Mesenteric fat pad (tissue), 1 donor: ENCODE measurements at places on chromosomes 13 and 19.

DNA sequence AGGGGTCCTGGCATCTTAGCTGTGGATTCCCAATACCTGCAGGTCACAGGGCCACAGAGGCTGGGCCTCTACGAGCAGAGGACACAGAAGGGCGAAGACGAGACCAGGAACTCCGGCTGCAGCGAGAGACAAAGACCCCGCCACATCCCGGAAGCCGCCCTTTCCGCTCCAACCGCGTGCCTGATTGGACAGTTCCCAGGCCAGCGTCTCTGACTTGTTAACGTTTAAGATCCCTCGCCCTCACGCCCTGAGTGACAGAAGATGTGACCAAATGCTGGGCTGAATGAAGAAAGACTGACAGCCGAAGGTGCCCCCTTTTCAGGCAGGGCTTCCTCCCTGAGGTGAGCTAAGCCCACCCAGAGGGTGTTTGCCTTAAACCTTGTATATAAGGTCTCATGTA lies at the start of gene ZNF98:
Gene ZNF98 (minus strand): TSS at position 136 of the 400 bp plus-strand sequence. CDS start 122 bp downstream, at position 14.
- no peak for DNase-seq

DNA sequence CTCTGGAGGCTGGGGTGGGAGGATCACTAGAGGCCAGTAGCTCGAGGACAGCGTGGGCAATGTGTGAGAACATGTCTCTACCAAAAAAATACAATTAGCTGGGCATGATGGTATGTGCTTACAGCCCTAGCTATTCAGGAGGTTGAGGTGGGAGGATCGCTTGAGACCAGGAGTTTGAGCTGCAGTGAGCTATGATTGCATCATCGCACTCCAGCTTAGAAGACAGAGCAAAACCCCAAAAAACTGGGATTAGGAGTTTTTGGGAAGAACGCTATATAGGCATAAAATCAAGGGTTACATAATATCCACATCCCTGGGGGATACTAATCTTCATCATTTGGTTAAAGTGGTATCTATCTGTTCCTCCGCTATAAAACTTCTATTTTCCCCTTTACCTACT lies 155.5 kb downstream of the CACNA1A start:
- no peak for DNase-seq

DNA sequence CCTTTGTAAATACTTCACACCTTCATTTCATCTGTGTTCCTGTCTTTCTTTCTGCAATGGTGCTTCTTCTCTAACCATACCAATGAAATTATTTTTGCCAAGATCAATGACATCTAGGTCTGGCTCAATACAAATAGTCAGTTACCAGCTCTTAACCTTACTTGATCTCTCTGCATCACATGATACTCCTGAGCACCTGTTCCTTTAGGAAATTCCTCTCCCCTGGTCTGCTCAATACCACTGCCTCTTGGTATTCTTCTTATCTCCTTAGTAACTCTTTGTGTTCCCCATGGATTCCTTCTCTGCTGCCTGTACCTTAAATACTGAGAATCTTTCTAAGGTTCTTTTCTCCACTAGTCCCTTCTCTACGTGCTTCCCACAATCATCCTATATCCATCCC lies 25.9 kb downstream of the SOHLH2 start:
- no peak for DNase-seq

DNA sequence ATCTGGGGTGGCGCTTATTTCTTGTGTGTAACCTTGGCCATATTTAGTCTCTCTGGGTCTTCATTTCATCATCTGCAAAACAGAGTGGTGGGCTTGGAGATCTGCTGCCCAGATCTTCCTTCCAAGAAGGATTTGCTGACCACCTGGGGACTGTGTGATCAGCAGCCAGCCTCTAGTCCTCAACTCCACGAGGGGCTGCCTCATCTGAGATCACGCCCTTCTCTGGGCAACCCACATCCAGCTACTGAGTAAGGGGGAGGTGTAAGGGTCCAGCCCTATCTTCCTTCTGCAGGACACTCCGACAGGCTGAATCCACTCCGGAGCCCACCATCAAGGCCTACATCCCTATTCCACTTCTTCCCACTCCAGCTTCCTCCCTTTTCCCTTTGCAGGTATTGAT lies 57.9 kb downstream of the CHST8 start:
- no peak for DNase-seq

DNA sequence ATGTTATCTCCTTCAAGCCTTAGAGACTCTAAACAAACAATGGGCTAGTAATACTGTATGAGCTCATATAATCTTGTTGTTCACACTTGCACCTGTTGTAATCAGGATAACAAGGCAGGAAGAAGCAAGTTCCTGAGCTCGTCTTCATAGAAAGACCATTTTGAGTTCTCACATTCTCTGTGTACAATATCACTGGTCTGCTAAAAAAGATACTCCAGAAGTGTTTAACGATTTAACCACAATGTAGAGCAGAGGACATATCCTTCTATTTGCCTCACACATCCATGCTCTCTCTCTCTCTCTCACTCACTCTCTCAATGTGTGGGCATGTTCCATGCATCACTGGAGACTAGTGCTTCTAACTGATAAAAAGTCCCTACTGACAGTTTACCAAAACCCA lies 122.9 kb downstream of the MIPEP start:
- no peak for DNase-seq

- DNase-seq, result no peak
Measured at GRCh38 chr19:46428239-46429135, at the start of gene PNMA8C. TSS of gene PNMA8C (minus strand) at chr19:46428936. CDS start at chr19:46428359, 577 bp downstream.

DNA sequence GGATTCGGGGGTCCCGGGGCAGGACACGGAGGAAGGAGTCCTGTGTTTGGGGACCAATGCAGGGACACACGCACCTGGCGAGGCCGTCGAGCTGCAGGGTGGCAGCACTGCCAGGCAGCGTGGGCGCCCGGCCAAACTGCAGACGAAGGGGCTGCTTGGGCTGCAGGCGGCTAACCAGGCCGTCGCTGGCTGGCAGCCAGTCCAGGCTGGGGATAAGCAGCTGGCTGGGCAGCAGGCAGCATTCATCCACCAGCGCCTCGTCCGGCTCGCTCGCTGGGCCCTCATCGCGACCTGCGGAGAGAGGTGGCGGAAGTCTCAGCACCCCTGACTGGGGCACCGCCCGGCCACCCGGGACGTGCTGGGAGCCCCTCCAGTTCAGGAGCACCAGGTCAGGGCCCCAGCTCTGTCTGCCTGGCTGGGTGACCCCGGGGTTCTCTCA lies 11.5 kb downstream of the CFD start:
- DNase-seq, result no peak

GRCh38 chr19:18542941-18543813 lies at the start of gene FKBP8:
TSS of gene FKBP8 (minus strand) at chr19:18543573. CDS start at chr19:18541970, 1,603 bp downstream.
- peak; percentile 98 for DNase-seq

GRCh38 chr19:18208098-18208951 lies 4.5 kb upstream of the RAB3A start:
- DNase-seq, result no peak

DNA sequence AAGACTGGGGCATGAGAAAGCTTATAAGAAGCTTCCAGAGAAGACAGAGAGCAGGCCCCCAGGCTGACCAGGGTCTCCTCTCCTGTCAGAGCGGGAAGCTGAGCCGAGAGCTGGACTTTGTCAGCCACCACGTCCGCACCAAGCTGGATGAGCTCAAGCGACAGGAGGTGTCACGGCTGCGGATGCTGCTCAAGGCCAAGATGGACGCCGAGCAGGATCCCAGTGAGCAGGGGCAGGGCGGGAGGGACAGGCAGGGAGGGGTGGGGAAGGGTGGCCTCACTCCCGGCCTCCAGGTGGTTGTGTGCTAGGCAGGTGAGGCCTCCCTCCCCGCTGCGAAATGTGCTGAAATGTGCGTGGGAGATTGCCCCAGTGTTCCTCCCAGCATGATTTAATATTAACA lies 5.6 kb downstream of the NUCB1 start:
- no peak for DNase-seq

DNA sequence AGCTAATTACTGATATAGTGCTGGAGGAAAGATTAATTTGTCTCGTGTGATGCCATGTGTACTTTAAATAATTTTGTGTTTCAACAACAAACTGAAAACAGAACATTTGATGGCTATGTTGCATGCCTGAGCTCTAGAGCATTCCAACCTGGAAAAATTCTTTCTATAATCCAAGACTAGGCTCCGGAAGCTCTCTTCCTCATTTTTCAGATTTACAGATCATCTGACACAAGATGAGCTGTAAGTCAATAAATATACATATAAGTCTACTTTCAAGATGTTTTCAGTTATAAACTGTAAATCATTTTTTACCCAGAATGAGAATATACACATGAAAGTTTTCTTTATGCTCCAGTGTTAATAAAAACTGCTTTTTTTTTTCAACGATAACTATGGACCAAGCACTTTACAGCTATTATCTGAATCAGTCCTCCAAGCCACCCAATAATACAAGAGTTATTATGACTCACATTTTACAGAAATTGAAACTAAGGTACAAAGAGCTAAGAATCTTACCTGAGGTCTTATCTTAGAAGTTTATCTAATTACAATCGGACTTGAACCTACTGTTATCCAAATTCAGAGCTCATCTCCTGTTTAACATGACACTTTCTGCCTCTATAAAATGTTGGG lies 6.4 kb upstream of the FOXO1 start:
- no peak for DNase-seq

GRCh38 chr19:10305139-10305806 lies 4.3 kb downstream of the ZGLP1 start:
- no peak for DNase-seq

DNA sequence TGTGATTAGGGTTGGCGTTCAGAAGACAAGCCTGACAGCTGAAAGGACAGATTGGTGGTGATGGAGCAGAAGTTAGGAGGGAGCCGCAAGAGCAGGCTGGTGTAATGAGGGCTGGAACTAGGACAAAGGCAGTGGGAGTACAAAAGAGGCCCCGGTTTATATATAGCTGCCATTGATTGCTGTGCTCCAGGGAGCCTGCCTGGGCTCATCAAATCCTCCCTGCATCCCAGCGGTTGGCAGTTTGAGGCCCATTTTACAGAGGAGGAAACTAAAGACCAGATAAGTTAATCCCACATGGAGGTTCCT lies 123.7 kb downstream of the CACNA1A start:
- no peak for DNase-seq

DNA sequence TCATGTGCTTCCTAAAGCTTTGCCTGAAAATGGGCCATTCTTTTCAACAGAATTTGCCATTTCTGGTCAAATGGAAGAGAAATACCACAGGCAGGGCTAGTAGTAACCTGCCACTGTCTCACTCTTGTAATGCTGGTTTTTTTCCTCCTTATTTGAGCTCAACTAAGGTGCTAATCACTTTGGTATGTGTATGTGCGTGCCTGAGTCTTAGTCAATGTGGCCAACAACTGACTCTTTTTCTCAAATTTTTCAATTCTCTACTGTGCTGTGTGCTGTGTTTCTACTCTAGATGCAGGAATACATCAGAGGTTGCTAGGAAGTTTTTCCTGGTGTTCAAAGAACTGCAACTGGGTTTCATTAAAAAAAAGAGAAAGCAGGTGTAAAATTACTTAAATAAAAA lies 870.2 kb downstream of the EFNB2 start:
- no peak for DNase-seq

- DNase-seq, result no peak
Measured at GRCh38 chr13:39866722-39867121, 211.3 kb downstream of the COG6 start.

DNA sequence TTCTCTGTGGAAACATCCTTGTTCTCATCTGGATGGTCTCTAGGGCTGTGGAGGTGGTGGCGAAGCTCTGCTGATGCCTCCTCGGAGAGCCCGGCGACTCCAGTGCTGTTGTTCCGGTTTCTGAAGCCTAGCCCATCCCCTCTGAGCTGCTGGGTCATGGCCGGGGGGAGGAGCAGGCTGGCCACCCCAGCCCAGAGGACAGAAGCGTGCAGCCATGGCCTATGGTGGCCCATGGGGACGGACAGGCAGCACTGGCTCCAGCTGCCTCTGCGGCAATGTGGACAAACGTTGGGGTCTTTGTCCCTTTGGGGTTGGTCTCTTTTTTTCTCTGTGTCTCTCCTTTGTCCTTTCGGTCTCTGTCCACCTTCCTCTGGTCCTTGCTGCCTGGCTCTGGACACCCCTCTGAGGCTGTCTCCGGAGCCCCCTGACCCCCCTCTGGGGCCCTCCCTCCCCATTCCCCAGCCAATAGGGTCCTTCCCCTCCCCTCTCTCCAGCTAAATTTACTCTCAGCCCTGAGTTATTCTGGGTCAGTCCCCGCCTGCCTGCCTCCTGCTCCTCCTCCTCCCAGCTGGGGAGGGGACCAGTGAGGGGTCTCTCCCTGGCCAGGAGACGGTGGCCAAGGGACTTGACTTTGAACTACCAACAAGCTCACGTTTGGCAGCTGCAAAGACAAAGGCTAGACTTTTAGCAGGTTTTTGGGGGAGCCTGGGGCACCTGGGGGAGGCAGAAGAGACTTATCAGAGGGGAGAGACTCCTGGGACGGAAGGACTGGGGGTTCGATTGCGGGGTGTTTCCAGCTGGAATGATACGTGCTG lies at the start of gene HRC:
Gene HRC (minus strand): TSS at position 392 of the 815 bp plus-strand sequence. CDS start 159 bp downstream, at position 233.
- no peak for DNase-seq

- DNase-seq, result no peak
Measured at GRCh38 chr13:77874406-77874805, 44.2 kb downstream of the EDNRB start.

GRCh38 chr13:36337938-36338641 lies 8.1 kb downstream of the SPART start:
- no peak for DNase-seq

GRCh38 chr19:6214881-6215541 lies 64.8 kb downstream of the MLLT1 start:
- DNase-seq, result no peak

GRCh38 chr19:43474986-43475705 lies 9.7 kb upstream of the LYPD3 start:
- DNase-seq, result peak; percentile 98

GRCh38 chr13:26412936-26413716 lies 144.4 kb upstream of the WASF3 start:
- DNase-seq, result no peak

- DNase-seq, result no peak
Measured at GRCh38 chr13:78323040-78323439, 280.3 kb downstream of the POU4F1 start.

DNA sequence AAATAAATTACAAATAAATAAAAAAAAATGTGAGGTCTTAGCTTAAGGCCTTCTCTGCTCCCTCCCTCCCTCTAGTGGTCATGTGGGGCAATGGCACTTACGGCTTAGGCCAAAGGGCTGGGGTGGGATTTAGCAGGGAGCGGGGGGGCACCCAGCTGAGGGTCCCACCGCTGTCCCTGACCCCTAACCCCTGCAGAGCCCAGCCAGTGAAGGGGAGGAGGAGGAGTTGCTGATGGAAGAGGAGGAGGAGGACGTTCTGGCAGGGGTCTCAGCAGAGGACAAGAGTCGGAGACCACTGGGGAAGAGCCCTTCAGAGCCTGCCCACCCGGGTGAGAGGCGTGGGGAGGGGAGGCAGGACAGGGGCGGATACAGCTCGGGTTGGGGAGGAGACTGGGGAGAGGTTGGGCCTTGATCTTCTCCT lies 9.3 kb downstream of the MPND start:
- no peak for DNase-seq

- DNase-seq, result no peak
Measured at GRCh38 chr19:21585281-21585890, 80.0 kb downstream of the ZNF429 start.

- no peak for DNase-seq
Measured at GRCh38 chr13:77544758-77545338, 9.3 kb downstream of the SCEL start.

DNA sequence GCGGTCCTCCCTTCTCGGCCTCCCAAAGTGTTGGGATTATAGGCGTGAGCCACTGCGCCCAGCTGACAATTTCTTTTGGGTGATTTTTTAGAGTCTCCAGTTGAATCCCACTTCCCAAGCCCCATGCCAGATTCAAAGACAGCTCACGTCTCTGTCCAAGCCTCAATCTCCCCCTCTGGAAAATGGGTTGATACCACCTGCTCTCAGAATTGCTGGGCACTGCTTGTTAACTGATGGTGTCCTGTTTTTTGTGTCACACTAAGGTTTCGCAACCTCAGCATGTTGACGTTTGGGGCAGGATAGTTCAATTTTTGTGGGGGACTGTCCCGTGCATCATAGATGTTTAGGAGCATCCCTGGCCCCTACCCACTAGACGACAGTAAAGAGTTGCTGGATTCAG lies 14.2 kb upstream of the UPF1 start:
- no peak for DNase-seq
